ENCODE measurements at places on chromosomes 2 and 18.

DNA sequence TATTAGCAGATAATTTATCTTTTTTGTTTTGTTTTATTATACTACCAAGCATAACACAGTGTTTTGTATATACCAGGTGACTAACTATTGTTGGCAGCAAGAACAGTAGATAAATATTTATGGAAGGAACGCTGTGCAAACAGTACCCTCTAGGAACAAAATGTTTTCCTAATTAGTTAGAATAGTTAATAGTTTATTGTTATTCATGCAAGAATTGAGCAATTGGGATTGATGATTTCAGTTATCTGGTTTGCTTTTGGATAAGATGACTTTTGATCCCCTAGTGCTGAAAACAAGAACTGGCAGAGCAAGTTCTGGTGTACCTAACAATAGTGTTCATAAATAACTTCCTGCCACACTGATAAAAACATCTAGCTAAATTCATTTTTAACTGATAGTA, 323.3 kb downstream of the TGIF1 start:
- peak; percentile 23 for DNase-seq

- no peak for DNase-seq
These were observed 62.4 kb upstream of the SPATS2L start for GRCh38 chr2:200244111-200244510.

DNA sequence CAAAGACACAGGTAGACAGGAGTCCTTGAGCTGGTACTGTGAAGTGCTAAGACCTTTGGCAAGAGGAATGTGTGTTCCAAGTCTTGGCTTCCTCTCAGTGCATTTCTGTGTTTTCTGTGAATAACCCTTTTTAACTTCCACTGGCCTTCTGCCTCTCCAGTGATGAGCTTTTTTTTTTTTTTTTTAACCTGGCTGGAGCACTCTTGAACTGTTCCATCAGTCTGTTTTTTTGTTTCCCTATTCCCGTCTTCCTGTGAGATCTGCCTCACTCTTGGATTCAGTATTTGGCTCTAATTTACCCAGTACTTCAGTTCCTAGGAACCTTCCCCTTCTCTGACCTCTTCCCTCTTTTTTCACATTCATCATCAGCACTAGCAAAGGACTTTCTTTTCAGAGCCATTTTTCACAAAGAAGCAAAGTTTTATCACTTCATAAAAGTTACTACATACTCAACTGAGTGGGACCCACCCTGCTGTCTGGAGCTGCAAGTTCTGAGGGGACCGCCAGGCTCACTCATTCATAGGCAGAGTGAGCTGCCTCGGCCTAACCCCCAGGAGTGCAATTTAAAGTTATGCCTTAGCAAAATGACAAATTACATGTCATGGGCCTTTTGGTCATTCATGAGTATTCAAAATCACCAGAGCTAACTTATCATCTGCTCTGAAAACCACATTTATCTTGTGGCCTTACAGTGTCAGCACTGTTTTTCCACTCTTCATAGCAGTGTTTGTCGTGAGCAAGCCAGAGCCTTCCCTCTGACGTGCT, 126.9 kb upstream of the DAPL1 start:
- DNase-seq, result no peak

- DNase-seq, result no peak
These were observed 248.6 kb downstream of the BCL2 start for GRCh38 chr18:63070767-63071502.

GRCh38 chr18:78856569-78857313, 122.9 kb upstream of the SALL3 start:
- DNase-seq, result no peak

- DNase-seq, result no peak
These were observed 103.5 kb downstream of the MSH2 start for GRCh38 chr2:47506436-47506835.

DNA sequence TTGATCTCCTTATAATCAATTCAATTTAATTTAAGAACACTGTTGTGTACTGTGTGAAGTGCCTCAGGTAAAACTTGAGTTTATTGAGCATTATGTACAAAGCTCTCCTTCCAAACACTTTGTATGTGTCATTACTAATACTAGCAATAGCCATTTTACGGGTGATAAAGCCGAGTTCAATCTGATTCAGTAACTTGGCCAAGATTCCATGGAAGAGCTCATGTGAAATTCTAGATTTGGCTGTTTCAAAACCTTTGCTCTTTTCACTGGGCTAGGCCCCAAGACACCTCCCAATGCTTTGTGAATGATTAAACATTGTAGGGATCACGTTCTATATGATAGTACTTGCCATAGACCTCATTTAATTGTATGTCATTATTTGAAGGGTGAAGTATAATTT, 8.9 kb upstream of the NFE2L2 start:
- no peak for DNase-seq

DNA sequence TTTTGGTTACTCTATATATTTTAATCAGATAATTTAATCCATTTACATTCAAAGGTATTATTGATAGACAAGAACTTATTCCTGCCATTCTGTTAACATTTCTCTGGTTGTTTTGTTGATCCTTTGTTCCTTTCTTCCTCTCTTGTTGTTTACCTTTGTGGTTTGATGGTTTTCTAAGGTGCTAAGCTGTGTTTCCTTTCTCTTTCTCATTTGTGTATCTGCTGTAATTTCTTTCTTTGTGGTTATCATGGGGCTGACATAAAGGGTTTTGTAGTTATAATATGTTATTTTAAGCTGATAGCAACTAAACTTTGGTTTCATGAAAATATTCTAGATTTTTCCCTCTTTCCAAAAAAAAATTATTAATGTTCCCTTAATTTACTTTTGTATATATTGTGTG, 179.2 kb downstream of the NDUFA10 start:
- DNase-seq, result no peak

DNA sequence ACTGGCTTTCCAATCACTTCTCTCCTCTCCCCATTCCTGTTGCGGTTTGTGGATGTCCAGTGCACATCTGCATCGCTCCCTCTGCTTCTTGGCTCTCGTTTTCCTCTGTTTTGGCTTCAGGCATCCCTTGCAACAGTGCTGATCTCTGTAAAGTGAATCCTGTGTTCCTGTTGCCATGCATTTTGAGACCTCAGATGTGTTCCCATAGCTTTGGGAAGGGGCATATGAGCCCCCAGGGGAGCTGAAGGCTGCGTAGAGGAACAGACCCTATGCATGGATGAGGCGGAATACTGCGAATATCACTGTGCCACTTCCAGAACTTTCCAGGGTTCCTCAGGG, 168.4 kb upstream of the HAAO start:
- DNase-seq, result no peak

DNA sequence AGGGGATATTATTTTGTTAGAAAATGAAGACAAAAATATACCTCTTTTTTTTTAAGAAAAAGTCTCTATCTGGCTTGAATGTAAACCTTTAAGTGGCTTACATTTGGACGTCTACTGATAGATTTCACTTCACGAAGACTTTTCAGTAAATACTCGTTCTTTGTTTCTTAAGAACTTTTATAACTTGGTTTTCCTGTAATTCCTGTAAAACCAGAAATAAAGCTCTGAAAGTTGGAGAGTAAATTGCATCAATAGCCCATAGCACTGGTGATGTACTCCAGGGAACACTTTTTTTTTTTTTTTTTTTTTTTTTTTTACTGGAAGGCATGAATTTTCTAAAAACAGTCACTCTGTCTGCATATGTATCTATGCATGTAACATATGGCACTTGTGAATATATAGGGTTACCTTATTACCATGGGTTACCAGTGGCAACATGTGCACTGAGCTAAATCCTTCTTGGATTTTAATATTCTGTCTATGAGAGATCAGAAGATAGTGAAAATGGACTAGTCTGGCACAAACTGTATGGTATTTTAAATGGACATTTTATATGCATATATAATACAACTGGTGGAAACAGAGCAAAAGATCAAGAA, 309.2 kb upstream of the TCF4 start:
- DNase-seq, result no peak

Measured in kidney glomerular epithelial cell (primary cell).